ENCODE measurements at places on chromosomes 5 and 9. TPM values are rescaled to one million over a fixed set of nuclear protein-coding genes. Genes with fewer than 3 reads are reported as not detected.

DNA sequence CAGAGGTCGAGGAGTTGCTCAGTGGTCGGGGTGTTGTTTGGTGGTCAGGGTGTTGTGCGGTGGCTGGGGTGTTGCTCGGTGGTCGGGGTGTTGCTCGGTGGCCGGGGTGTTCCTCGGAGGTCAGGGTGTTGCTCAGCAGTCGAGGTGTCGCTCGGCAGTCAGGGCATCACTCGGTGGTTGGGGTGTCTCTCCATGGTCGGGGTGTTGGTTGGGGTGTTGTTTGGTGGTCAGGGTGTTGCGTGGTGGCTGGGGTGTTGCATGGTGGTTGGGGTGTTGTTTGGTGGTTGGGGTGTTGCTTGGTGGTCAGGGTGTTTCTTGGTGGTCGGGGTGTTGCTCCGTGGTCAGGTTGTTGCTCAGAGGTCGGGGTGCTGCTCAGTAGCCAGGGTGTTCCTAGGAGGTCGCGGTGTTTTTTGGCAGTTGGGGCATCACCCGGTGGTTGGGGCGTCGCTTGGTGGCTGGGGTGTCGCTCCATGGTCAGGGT, 11.0 kb upstream of the GPSM1 start:
- DNase-seq: no peak

- no peak for DNase-seq
Observed at GRCh38 chr5:7426284-7426683, 30.3 kb downstream of the ADCY2 start.

GRCh38 chr9:34654323-34655051, 2.5 kb downstream of the IL11RA start:
- DNase-seq: peak; percentile 78

- no peak for DNase-seq
Observed at GRCh38 chr5:150139334-150139733, 16.3 kb downstream of the PDGFRB start.

DNA sequence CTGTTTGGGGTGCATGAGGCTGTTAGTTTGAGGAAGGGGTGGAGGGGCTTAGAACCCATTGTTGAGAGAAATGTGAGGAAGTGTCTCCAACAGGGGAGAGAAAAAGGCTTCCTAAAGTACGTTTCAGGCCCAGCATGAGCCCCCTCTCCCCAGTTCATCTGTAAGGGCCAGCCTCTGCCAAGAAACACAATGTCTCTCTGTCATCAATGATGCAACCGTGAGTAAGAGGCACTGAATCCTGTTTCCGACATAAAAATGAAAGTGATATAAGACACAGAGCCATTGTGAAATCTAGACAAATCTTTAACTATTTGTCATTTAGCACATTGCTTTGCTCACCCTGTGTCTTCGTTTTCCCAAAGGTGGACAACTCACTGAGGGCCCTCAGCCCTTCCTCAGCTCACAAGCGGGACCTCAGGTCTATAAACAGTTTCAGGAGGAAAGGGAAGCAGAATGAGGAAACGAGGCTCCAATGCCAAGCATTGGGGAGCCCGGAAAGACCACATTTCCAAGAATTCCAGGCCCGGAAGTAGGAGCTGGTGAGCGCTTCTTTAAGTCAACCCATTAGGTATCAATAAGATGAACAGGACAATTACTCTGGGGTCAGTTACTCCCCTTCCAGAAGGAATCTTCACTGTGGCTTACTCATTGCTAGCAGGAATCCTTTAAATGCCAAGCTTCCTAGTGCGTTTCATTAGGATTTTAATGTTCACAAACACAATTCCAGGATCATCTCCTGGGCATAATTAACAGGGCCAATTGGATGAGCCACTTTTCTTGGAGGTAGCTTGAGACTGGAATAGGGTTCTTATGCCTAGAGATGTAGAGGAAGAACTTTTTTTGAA, 59.0 kb upstream of the KLF4 start:
- peak; percentile 46 for DNase-seq

DNA sequence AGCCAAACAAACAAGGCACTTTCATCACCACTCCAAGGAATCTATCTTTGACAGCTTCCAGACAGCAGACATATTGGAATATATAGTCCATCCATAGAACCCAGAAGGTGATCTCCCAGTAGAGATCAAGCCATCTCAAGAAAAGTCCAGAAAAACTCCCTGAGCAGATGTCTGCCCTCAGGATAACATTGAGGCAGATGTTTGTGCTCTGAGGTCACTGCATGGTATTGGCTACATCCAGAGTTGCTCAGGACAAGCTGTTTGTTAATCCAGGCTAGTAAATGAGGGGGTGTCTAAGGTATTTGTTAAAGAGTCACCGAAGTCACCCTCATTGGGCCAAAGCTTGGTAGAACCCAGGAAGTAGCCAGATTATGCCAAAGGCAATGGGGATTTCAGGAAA, 556.3 kb upstream of the KLF4 start:
- DNase-seq: no peak

DNA sequence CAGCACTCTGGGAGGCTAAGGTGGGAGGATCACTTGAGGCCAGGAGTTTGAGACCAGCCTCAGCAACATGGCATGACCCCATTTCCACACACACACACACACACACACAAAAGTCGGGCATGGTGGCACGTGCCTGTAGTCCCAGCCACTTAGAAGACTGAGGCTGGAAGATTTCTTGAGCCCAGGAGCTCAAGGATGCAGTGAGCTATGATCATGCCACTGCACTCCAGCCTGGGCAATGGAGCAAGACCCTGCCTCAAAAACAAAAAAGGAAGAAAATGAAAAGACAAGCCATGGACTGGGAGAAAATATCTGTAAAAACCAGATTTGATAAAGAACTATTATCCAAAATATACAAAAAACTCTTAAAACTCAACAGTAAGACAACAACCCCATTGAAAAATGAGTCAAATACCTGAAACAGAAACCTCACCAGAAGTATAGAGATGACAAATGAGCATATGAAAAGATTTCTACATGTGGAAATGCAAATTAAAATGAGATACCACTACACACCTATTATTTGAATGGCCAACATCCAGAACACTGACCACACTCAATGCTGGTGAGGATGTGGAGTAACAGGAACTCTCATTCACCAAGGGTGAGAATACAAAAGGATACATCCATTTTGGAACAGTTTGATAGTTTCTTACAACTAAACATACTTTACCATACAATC, 24.7 kb downstream of the DNAJA1 start:
- no peak for DNase-seq

DNA sequence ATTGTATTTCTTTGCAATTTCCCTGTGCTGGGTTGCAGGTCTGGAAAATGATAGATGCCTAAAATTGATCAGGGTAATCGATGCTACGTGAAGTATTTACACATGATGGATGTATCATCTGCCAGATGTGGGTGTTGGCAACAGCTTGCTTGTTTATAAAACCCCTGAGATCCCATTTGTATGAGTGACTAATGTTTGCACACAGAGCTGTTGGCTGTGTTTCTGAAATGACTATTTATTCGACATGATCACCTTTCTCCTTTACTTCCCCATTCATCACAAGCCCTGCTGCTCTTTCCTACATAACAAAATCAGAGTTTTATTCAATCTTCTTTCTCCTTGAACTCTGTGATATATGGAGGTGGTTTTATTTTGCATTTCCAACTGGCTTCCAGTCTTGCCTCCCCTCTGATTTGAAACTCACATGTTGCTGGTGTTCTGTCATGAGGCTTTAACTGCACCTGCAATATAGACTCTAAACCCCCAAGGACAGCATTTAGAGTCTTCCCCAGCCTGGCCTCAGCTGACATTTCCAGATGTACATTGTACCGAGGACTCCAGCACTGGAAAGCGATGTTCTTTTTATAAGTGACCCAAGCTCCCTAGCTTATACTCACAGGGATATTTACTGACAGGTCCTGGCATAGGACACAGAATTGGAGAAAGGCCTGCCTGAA, 50.7 kb upstream of the SHB start:
- DNase-seq: no peak

DNA sequence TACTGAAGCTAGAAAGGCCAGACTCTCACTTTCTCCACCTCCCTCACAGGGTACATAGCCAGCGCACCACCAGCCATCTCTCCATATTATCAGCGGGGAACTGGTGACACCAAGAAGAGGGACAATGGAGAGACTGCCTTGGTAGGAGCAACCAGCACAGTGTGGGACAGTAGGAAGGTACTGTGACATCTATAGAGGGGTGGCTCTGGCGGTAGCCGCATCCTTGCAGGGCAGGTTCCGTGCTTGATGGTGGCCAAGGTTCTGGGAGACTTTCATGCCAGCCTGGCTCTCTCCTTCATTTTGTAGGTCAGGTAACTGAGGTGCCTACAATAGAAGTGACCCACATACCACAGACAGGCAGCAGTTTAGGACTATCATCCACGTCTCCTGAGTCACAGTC, 65.5 kb upstream of the SMIM23 start:
- no peak for DNase-seq

DNA sequence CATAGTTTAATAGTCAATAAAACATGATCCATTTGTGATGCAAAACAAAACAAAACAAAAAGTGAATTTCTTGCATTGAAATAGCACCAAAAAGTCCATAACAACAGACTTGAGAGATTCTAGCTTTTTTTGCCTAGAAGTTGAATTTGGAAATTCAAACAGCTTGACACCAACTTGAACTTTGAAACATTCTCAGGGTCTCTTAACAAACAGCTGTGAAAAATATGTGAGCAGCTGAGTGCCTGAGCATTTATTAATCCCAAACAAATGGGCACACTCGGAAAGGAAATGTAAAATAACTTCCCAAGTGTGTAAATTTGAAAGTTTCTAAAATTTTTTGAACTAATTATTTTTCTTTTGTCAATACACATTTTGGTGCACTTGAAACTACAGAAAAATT, 56.0 kb upstream of the HMHB1 start:
- DNase-seq: no peak

GRCh38 chr9:85425153-85425611, 316.6 kb downstream of the AGTPBP1 start:
- DNase-seq: peak; percentile 57

- DNase-seq: peak; percentile 69
Observed at GRCh38 chr5:127029581-127030258, 638 bp downstream of the MARCHF3 start.

- DNase-seq: no peak
Observed at GRCh38 chr9:35618854-35619799, 914 bp upstream of the CD72 start.

- DNase-seq: no peak
Observed at GRCh38 chr9:23581931-23582330, 244.1 kb downstream of the ELAVL2 start.

GRCh38 chr5:854966-855743, 4.4 kb upstream of the ZDHHC11 start:
- DNase-seq: no peak

GRCh38 chr9:13160051-13160450, 119.4 kb downstream of the MPDZ start:
- no peak for DNase-seq

GRCh38 chr5:96823900-96824380, 16.2 kb upstream of the ERAP1 start:
- no peak for DNase-seq

DNA sequence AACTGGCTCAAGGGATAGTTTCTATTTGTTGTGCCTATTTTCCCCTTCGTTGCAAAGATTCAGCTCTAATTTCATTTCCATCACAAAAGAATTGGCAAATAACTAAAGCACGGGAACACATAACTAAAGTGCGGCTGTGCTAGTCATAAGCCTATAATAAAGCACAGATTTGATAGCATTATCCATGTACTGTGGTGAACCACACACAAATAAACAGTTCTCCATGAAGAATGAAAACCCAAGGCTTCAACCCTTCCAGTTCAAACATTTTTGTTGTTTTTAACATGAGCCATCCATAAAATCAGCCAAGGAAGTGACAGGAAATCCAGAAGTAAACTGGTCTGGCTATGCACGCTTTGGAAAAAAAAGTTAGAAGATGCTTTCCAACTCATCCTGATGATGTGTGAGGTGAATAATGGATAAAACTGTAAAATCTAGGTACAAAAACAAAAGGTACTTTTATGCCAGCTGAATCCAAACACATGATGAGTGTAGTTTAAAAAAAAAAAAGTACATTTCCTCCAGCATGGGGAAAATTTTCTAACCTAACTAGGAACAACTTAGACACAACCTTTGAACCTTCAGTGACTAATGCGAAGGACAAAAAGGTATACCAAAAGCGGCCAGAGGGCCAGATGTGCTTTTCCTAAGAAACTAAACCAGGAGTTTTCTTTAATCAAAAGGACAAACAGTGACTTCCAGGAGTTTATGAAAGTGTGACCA, 10.2 kb downstream of the ZNF608 start:
- no peak for DNase-seq

GRCh38 chr5:33167541-33167940, 273.2 kb upstream of the TARS1 start:
- DNase-seq: no peak

DNA sequence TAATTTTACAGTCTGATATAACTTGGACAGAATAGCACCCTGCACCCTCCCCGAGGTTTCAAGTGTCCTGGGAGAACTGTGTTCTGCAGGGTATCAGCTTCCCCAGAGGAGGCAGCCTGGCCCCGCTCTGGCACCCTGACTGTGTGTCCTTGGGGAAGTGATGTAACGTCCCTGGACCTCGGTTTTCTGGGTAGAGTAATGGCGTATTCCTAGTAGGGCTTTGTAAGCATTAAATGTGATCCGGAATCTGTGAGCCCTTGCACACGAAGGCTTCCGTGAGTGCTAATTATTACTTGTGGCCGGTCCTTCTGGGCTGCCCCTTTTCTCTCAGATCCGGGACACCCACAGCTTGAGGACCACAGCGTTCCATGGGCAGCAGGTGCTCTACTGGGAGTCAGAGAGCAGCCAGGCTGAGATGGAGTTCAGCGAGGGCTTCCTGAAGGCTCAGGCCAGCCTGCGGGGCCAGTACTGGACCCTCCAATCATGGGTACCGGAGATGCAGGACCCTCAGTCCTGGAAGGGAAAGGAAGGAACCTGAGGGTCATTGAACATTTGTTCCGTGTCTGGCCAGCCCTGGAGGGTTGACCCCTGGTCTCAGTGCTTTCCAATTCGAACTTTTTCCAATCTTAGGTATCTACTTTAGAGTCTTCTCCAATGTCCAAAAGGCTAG, 1.0 kb upstream of the CACFD1 start:
- no peak for DNase-seq

- no peak for DNase-seq
Observed at GRCh38 chr5:73213566-73213998, 40.6 kb downstream of the TMEM174 start.

- no peak for DNase-seq
Observed at GRCh38 chr9:107489144-107489673, 360 bp downstream of the KLF4 start.

SLC6A19 gene
- total RNA-seq: not detected

FRMD3 gene
- total RNA-seq: 40.0 TPM

UNC5A gene
- 0.50 TPM for total RNA-seq

PARP8 gene
- 11.2 TPM for total RNA-seq

INSL6 gene
- not detected for total RNA-seq

SPINK5 gene
- total RNA-seq: 0.65 TPM

LCN2 gene
- total RNA-seq: 0.38 TPM

Measured in left cardiac atrium (tissue), 4 donors.